ENCODE measurements at places on chromosomes 13 and 19.

DNA sequence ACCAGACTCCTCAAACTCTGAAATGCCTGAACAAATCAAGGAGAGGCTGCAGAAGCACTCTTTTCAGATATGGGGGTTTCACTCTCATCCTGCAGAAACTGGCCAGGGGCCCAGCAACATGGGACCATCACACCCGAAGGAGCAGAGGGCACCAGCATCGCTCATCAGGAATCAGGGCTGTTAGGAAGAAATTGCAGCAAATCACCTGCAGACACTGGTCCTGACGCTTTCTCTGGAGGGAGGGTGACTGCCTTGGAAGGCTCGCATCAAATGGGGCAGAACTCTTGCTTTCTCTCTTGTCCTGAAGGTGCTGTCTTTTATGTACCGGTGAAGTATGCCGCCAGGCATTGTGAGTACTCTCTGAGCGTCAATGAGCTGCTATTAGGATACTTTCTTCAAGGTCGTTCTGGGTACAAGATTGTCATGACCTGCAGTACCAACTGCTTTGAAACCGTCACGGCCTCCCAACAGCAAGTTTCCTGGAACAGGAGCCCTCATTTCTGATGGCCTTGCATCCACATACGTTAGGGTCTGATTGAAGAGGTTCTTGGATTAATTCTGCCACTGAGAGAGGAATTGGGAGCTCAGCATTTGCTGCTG lies 155.7 kb upstream of the SOX1 start:
- DNase-seq, result no peak

DNA sequence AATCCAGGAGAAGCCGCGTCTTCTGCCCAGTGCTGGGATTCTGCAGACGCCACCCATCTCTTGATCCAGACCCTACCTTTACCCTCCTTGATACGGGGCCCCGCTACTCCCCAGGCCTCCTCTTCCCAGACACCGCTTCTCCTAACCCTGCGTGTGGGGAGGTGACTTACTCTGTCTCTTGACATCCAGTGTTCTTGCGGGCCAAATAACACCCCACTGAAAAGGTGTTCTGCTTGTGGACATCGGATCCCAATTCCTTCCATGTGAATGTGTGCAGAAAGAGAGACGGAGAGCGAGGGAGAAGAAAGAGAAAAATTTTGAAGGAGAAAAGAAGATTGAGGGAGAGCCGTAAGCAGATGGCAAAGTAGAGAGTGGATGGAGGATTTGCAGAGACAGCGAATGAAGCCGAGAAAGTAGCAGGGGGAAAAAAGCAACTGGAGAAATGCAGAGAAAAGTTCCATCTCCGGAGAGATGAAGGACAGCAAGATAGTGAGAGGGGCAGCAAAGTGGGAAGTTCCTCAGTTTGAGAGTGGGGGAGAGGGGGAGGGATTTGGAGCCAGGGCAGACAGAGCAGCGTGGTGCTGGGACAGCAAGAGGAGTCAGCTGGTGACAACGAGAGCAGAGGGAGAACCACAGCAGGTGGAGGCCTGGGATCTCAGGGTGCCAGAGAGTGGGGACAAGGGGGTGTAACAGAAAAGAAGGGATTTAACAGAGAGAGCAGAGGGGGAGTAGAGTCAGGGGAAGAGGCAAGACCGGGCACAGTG lies 814 bp downstream of the ZNF480 start:
- DNase-seq, result no peak

DNA sequence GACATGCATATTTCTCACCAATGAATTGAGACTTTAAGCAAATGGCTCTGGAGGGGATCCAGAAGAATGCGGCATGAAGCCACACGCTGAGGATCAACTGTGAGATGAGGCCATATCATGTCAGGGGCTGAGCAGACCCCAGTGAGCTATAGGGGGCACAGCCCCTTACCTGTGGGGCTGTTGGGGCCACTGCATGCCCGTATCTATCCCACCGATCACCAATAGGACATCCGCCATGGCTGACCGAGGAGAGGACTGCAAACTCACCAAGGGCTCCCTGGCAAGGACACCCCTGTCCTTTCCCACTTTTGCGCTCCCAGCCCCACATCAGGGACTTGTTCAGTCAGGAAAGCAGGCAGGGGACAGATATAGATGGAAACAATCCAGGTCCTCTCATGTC lies 78.0 kb downstream of the SERP2 start:
- DNase-seq, result no peak

DNA sequence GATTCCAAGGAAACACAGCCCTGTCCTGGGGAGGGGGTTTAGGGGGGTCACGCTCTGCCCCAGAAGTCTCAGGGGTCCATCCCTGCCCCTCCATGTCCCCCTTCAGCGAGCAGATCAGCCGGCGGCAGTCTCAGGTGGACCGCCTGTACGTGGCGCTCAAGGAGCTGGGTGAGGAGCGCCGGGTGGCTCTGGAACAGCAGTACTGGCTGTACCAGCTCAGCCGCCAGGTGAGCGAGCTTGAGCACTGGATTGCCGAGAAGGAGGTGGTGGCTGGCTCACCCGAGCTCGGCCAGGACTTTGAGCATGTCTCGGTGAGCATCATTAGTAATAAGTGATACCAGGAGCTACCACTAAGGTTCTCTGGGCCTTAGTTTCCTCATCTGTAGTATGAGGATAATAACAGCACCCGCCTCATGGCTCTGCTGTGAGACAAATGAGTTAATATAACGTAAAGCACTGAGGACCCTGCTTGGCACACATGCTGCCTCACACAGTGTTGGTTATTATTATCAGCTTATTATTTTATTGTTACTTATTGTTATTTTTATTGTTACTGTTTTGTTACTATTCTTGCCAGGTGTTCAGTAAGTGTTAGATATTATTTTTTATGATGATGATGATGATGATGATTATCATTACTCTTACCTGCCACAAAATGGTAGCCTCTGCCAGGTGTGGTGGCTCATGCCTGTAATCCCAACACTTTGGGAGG lies 20.5 kb upstream of the SHKBP1 start:
- DNase-seq, result no peak

GRCh38 chr19:33350538-33351309 lies 22.8 kb upstream of the CEBPG start:
- no peak for DNase-seq

Data from NK-92 treated with Interleukin-12 subunit alpha and Interleukin-12 subunit beta, amount 100 ng/mL, for 24 hours (cell line).